ENCODE measurements at places on chromosomes 4 and X.

GRCh38 chr4:110621328-110621812 lies 1.5 kb downstream of the PITX2 start:
- DNase-seq = no peak

GRCh38 chrX:103533511-103534216 lies 14.4 kb upstream of the RAB40A start:
- peak; percentile 29 for DNase-seq

GRCh38 chr4:24114919-24115500 lies 225.2 kb upstream of the PPARGC1A start:
- DNase-seq = no peak

DNA sequence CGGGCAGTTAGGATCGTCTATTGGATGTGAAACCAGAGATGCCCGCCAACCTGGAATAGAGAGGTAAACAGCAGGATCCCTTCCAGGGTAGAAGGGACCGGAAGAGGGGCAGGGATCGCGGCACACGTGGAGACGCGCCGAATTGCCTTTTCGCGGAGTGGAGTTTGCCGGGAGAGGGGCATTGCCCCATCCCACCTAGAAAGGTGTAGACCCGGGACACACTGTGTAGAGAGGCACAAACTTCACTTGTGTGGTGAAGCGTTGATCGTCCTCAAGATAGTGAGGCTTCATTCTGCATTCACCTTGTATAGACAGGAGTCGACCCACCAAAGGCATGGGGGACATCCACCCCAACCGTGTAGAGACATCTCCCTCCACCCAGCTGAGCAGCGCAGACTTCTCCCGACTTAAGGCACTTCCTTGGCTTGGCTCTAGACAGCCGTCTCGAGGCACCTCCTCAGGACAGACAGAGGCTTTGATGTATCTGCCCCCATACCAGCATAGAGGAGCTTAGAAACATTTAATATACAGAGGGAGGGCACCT lies 410 bp downstream of the GNL3L start:
- no peak for DNase-seq

DNA sequence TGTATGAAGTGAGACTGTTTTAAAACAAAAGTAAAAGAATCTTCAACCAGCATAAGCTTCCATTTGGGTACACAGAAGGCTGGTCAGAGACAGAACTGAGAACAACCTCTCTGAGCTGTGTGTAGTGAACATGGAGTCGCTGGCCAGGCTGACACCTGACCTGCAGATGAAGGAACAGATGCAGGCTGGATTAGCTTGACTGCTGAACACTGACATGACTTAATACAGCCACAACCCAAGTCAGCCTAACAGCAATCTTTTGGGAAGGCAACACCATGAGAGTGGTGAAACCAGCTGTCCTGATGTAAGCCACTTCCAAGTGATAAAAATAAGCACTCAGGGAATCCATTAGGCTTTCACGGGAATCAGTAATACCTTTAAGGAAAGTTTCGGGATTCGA lies 10.1 kb downstream of the SCARB2 start:
- no peak for DNase-seq

Data from iPS-NIHi11 (cell line).